NB4 (cell line): ENCODE measurements at places on chromosomes 6 and 20.

DNA sequence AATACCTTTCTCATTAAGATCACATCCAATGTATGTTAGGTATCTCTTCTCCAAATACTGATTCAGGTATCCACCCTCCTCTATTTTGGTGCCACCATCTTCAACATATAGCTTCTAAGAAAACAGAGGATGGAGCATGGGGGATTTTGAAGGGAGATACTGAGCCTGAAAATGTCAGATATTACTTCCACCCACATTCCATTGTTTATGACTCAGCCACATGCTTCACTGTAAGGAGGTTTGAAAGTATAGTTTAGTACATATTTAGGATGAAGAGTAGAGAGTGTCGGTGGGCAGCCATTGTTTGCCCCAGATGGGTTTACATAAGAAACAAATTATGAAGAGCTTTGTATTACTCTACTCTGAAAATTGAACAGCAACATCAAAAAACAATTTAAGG lies 286.7 kb downstream of the TFAP2B start:
- no peak for DNase-seq

- no peak for DNase-seq
Observed at GRCh38 chr6:32190911-32191677, 1.1 kb upstream of the PBX2 start.

DNA sequence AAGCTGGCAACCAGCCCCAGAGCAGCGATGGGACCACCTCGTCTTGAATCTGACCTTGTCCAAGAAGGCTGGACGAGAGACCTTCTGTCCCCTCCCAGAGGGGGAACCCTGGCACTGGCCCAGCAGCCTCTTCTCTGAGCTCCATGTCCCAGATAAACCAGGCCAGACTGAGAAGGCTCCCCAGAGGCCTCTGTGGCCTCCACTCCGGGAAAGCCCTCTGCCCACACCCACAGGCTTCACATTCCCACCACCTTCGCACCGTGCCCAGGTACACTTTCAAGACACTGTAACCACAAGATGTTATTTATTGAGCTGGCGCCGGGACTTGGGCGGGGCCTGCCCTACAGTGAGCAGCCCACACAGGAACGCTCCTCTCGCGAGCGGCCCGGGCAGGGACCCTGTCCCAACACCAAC lies 33.2 kb downstream of the ADA start:
- DNase-seq, result no peak

DNA sequence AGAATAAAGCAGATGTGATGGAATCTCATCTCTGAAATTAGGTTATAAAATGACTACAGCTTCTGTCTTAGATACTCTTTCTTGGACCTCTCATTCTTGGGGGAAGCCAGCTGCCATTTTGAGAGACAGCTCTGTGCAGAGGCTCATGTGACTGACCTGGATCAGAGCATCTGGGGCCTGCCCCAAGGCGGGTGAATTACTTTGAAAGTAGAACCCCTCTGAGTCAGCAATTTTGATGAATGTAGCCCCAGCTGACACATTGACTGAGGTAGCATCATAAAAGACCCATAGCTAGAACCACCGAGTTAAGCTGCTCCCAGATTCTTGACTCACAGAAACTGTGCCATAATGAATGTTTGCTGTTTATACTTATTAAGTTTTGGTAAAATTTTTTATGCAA lies 124.5 kb downstream of the THEMIS start:
- DNase-seq, result no peak

- DNase-seq, result no peak
Observed at GRCh38 chr20:53354314-53354713, 239.3 kb downstream of the ZNF217 start.

DNA sequence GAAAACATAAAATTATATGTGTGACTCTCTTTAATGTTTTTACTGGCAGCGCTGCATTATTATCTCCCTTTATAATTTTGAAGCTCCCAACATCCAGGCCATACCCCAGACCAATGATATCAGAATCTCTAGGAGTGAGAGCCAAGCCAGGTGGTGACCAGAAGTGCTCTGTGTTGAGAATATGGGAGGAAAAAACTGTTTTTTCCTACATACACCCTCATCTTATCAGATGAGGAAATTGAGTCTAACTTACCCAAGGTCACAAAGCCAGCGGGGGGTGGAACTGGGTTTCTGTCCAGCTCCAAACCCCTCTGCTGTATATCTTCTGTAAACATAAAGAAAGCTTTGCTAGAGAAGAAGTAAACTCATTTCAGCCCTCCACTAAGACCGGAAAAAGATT lies 42.5 kb downstream of the LY86 start:
- DNase-seq, result no peak

DNA sequence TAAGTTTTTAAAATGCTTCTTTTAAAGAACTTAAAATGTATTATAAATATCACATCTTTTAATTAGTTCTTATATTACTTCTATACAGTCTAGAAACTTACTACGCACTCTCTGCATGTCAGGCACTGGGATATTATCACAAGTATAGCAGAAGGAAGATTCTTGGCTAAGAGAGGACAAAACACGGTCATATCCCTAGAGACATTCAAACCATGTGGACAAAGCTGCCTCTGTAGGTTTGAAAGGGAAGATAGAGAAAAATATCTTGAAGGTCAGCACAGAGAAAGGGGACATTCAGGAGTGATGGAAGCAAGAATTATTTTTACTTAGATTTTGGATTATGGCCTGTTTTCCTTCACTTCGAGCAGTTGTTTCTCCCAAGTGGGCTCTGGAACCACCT lies 64.1 kb downstream of the LRRC1 start:
- no peak for DNase-seq

GRCh38 chr20:10109641-10110040 lies 74.9 kb downstream of the ANKEF1 start:
- no peak for DNase-seq

DNA sequence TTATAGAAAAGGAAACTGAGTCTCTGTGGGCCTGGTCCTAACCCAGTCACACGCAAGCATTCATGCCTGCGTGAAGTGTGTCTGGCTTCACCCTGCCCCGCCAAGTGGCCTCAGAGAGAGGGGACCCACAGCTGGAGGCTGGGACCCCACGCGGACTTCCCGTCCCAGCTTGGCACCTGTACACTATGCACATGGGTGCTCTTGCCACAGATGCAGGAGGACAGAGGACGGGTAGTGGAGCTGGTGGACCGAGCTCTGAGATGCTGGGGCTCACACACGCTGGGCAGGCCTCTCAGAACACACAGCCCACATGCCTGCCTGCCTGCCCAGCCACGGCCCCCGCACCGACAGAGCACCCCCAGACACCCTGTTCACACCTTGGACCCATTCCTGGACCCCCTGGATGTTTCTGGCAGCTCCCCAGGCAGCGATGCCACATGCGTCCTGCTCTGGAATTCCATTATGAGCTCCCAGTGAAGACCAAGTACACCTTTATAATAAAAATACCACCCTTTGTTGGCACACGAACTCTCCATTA lies 24.9 kb upstream of the SMOC2 start:
- DNase-seq, result no peak

- no peak for DNase-seq
Observed at GRCh38 chr6:16337295-16337975, 99.0 kb downstream of the GMPR start.

GRCh38 chr20:20755231-20755630 lies 42.8 kb upstream of the RALGAPA2 start:
- DNase-seq, result peak; percentile 51

DNA sequence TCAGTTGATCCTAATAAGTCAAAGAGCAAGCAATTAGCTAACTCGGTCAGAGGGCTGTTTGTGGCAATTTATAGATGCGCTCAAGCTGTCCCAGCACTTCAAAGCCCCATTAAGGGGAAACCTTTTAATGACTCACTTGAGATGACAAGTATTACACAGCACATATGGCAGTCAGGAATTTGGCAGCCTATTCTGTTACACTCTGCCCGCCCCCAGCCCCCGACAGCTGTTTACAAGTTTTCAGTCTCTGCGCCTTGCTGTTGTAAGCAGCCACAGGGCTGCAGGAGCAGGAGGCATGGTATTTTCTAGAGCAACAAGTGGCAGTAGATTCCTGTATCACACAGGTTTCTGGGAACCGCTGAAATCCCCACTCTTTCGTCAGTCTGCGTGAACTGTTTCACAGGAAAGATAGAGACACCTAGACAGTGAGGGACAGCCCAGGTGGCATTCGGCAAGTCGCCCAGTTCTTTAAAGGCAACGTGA lies 263.0 kb downstream of the FOXC1 start:
- DNase-seq, result peak; percentile 35

GRCh38 chr6:158285656-158286021 lies 26.6 kb upstream of the TULP4 start:
- no peak for DNase-seq

DNA sequence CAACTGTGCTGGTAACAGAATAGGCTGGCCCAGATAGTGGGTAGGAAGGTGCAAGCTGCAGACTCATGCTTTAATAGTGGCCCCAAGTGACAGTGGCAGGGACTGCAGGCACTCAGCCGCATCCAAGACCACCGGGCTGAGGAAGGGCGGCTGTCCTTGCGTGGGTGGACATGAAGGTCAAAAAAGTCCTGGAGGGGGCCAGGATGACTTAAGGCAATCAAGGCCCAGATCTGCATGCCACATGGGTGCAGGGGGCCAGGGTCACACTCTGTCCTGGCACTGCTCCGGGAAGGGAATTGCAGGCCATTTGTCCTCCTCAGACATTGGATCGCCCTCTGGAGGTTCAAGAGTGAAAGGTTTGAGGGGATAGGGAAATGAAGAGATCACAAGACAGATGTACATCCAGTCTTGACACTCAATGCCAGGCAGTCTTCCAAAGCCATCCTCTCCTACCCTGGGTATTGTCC lies 10.4 kb upstream of the VNN2 start:
- DNase-seq, result peak; percentile 58

DNA sequence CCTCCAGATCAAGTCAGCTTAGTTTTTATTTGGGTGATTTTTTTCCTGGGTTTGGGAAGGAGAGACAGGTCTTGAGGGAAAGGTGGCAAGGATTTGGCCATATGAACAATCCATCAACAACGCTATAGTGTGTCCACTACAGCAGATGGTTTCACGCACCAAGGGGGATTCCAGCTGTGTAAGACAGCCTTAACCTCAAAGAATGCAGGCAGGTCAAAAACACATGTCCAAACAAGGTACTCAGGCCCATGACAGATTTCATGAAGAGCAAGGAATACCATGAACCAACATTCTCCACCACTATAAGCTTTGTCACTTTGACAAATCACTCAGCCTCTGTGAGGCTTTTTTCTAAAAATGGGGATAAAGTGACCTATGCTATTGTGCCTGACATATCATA lies 2.0 kb downstream of the AIF1 start:
- DNase-seq, result no peak

- no peak for DNase-seq
Observed at GRCh38 chr6:123804014-123804786, 535 bp downstream of the NKAIN2 start.

DNA sequence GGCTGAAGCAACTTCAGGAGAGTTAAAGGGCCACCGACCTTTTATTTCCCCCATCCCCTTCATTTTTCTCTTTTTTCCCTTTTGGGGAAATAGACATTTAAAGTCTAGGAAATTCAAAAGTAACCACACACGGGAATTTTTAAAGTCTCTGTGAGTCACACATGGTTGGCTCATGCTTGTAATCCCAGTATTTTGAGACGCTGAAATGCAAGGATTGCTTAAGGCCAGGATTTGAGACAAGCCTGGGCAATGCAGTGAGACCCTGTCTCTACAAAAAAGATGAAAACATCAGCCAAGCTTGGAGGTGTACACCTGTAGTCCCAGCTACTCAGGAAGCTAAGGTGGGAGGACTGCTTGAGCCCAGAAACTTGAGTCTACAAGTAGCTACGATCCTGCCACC lies 34.2 kb downstream of the KATNA1 start:
- no peak for DNase-seq

DNA sequence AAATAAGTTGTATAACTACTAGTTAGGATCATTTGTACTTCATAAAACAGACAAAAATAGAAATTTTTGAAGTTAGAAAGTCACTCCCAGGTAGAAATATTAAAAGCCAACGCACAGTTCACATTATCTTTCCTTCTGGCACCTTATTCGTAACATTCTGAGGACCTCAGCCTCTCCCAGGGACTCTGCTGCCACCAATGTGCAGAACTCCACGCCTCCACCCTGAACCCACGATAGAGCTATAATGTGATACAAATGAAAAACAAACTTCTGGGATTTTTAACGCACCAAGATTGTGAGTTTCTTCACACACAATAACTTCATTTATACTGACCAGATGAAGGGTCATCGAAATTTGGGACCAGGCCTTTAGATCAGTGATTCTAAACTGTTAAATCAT lies 9.5 kb downstream of the BMP7 start:
- DNase-seq, result no peak

- DNase-seq, result no peak
Observed at GRCh38 chr6:20678831-20679352, 144.6 kb downstream of the CDKAL1 start.

DNA sequence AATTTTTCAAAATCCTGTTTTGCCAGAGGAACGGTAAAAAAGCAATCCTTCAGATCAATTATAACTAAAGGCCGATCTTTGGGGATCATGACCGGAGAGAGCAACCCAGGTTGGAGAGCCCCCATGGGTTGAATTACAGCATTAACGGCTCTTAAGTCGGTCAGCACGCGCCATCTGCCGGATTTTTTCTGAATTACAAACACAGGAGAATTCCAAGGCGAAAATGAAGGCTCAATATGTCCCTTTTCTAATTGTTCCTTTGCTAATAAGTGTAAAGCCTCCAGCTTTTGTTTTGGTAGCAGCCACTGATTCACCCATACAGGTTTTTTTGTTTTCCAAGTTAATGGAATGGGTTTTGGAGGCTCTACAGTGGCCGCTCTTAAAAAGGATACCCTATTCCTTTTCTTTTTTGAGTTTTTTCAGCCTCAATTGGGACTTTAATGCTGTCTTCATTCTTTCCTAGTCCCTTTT lies 16.9 kb upstream of the PTCRA start:
- peak; percentile 83 for DNase-seq

DNA sequence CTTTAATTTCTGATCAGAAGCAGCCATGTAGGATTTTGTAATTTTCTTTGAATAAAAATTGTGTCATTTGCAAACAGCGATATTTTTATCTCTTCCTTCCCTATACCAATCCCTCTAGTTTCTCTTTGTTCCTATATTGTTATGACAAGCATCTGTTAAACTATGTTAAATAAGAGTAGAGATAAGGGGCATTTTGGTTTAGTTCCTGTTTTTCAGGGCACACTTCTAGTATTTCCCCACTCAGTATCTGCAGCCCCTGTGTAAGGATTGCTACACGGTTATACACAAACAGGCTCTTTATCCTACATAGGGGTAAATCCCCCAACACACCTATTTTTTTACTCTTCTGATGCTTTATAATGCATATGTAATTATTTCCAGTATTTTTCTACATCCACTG lies 42.1 kb downstream of the TRERF1 start:
- DNase-seq, result peak; percentile 81
